ENCODE measurements at places on chromosomes 1 and 21. TPM values are rescaled to one million over a fixed set of nuclear protein-coding genes. Genes with fewer than 3 reads are reported as not detected.

GRCh38 chr1:228314658-228315483, 91.8 kb downstream of the TRIM11 start:
- no peak for DNase-seq

GRCh38 chr1:28480308-28480707, 25.5 kb upstream of the RCC1 start:
- DNase-seq = peak; percentile 32

DNA sequence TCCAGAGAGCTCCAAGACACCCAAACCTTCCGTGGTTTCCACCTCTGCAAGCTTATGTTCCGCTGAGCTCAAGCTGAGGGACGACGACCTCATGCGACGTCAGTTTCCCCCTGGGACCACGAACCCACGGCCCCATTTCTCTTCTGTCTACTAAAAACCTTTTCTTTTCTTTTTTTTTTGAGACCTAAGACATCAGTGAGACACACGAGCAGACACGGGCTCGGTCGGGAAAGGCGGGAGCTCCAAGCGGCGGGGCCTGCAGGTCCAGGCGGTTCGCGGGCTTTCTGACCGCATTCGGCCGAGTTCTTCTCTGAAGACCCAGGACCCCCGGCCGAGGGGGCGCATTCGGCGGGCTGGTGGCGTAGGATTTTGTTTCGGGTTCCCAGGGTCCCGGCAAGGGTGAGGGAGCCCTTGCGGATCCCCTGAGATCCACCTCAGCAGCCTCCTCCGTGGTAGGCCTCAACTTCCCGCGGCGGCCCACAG, 402 bp downstream of the C21orf58 start:
- no peak for DNase-seq

- DNase-seq = no peak
Measured at GRCh38 chr21:38511662-38512243, 13.5 kb upstream of the ERG start.

DNA sequence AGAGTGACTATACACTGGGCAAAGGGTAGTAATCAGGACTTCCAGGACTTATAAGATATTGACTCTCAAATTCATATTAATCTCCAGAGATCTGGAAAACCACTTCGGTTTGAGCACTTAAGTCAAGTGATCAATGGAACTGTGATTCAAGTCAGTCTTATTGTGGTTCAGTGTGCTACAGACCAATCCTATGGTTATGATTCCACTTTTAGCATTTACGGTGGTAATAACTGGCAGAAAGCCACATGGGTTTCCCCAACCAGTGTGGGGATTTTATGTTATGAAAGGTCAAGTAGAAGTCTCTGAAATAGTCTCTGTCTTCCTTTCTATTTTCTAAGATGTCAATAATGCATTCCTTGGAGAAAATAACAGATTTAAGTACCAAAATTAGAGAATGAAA, 151.3 kb upstream of the NEGR1 start:
- DNase-seq = no peak

DNA sequence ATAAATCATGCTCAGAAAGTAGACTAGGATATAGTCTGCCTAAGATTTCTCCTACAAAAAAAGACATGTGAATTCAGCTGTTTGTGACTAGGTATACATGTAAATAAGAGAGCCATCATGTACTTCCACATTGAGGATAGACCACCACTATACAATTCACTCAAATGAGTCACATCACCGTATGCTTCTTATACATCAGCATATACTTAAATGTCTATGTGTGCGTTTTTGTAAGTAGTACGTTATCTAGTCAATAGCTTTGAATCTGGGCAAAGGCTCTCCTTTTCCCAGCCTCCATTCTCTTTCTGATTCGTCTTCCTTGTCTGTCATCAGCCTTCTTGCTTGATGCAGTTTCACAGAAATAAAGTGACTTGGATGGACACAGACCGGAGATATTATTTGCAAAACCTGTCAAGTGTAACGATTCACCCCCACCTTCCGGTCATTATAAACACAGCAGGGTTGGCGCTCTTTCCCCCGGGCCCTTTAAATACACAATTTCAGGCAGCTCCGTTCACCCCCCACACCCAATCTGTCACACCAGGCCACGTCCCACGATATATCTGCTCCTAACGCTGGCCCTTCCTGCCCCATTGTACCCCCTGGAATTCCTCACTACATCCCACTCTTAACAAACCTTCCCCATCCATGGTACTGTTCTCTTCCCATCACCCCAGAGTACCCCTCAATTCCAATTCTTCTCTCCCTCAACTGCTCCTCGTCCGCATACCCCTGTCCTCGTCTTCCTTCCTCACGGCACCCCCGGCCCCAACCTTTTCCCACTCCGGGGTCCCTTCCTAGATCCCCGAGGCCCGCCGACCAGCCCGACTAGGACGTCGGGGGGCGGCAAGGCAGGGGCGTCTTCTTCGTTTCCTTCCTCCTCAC, 636 bp downstream of the VAMP4 start:
- DNase-seq = peak; percentile 14

- DNase-seq = no peak
Measured at GRCh38 chr1:220872296-220872695, 6.9 kb upstream of the HLX start.

GRCh38 chr1:20212085-20212684, 25.9 kb upstream of the PLA2G2C start:
- no peak for DNase-seq

- peak; percentile 35 for DNase-seq
Measured at GRCh38 chr1:53982034-53982762, 35.8 kb downstream of the LDLRAD1 start.

GRCh38 chr1:80759354-80759753, 1041.4 kb upstream of the ADGRL2 start:
- DNase-seq = no peak

- DNase-seq = no peak
Measured at GRCh38 chr1:208248307-208248801, 4.2 kb upstream of the PLXNA2 start.

GRCh38 chr21:25568246-25568645, 39.0 kb downstream of the MRPL39 start:
- DNase-seq = peak; percentile 64

- DNase-seq = no peak
Measured at GRCh38 chr1:117638759-117639158, 32.9 kb downstream of the TENT5C start.

- DNase-seq = no peak
Measured at GRCh38 chr1:154536570-154536969, 21.9 kb downstream of the UBE2Q1 start.

DNA sequence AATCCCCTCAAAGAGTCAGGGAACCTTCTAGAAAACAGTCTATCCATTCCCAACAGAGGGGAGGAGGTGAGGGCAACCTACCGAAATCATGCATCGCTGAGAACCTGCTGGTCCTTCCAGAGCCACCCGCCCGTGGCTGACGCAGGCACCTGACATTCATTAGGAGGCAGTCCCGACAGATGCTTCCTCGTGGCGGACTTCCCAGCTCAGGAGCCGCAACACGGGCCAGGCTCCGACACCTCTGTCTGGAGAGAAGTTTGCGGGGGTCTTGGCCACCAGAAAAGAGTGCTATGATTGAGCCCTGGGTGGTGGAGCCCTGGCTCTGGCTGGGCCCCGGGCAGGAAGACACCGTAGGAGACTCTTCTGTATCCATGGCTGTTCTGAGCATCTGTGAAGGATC, 86.4 kb upstream of the ARHGEF16 start:
- no peak for DNase-seq

- no peak for DNase-seq
Measured at GRCh38 chr1:186864296-186864695, 35.5 kb downstream of the PLA2G4A start.

DNA sequence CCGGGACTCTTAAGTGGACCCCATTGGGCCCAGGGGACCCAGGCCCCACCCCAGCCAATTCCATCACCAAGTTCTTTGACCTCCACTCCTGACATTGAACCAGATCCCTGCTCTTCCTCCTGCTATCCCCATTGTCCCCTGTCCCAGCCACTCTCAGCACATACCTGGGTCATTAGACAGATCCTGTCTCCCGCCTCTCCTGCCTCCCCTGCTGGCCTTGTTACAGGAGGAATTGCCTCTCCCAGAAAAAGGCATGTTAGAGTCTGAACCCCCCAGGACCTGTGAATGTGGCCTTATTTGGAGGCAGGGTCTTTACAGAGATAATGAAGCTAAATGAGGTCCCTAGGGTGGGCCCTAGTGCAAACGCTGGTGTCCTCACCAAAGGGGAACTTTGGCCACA, 301.9 kb downstream of the NPHP4 start:
- no peak for DNase-seq

The C1QB gene
- 10.4 TPM for polyA plus RNA-seq

The HES3 gene
- polyA plus RNA-seq = not detected

The ABCG1 gene
- polyA plus RNA-seq = 9.7 TPM

The C1orf87 gene
- polyA plus RNA-seq = 0.34 TPM

The C1orf116 gene
- 29.0 TPM for polyA plus RNA-seq

The NOTCH2NLA gene
- polyA plus RNA-seq = 63.0 TPM

The SHE gene
- 11.3 TPM for polyA plus RNA-seq
